Astrocyte (in vitro differentiated cells and primary cell): ENCODE measurements at places on chromosomes 1 and 21.

- peak; percentile 97 for DNase-seq
Measured at GRCh38 chr1:217482356-217483102, 148.4 kb downstream of the GPATCH2 start.

DNA sequence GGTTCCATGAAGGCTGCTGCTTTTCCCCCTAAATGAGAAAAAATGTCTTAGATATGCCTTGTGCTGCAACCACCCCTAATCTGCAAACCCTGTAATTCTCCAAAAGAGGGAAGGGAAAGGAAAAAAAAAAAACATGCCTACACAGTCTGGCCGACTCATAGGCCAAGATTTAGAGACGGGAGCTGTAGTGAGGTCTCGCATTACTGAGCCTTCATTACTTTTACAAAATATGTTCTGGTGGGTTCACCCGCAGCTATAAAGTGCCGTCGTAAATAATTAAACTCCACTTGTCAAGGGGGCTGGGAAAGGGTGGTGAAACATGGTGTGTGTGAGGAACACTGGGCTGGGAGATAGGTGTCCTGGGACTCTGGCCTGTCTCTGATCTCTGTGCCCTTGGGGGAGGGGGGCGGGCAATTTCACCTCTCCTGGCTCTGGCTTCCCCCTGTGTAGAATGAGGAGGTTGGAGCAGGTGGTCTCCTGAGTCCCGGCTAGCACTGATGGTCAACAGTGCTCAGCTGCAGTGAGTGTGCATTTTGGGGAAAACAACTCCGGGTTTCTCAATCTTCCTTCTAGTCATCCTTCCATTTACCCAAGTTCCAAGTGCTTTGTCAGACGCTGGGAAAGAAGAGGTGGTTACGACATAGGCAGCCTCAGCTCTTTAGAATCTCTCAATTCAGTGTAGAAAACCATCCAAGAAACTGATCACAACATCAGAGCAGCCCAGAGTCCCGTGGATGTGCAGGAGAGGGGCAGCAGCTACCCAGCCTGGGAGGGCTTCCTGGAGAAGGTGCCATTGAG lies 82.3 kb downstream of the ACTL8 start:
- no peak for DNase-seq

- DNase-seq = peak; percentile 70
Measured at GRCh38 chr1:156926175-156926574, 5.7 kb downstream of the LRRC71 start.

GRCh38 chr1:94540440-94541245 lies 916 bp downstream of the F3 start:
- DNase-seq = no peak

GRCh38 chr1:90823686-90824085 lies 106.6 kb upstream of the BARHL2 start:
- DNase-seq = no peak

- DNase-seq = no peak
Measured at GRCh38 chr1:3061566-3061965, 7.4 kb upstream of the PRDM16 start.

DNA sequence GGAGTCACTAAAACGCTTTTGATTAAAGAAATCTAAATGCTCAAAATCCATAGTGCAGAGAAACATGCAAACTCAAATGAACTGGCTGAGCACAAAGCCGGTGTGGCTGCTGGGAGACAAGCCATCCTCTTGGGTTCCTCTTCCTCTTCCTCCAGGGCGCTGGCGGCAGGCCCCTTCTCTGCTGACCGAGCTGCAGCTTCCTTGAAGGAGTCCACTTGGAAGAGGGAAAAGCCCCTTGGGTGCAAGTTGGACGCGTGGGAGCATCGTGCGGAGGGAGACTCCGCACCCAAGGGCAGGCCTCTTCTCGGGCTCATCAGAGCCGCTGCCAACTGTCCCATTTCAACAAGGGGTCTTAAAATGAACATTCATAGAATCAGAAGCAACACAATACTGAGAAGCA lies 7.9 kb downstream of the CCNL2 start:
- no peak for DNase-seq
